Neural crest cell (in vitro differentiated cells): ENCODE measurements at places on chromosomes 6 and 20. TPM values are rescaled to one million over a fixed set of nuclear protein-coding genes. Genes with fewer than 3 reads are reported as not detected.

DNA sequence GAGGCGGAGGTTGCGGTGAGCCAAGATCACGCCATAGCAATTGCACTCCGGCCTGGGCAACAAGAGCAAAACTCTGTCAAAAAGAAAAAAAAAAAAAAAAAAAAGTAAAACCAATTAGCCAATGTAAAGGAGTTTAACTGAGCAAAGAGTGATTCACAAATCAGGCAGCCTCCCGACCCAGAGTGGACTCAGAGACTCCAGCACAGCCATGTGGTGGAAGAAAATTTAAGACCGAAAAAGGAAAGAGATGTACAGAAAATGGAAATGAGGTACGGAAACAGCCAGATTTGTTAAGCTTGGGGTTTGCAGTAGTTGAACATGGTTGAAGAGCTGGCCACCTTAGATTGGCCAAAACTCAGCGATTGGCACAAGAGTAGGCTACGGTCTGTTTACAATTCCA lies 51.4 kb downstream of the ERMARD start:
- H3K4me1 ChIP-seq: peaks cover 20% of the 10 kb centered on the region
- H3K27me3 ChIP-seq: peaks cover 39% of the 10 kb centered on the region
- H3K4me3 ChIP-seq: no peak overlapping the region
- no peak overlapping the region for H3K27ac ChIP-seq
- DNase-seq: no peak

CD83 gene
- total RNA-seq: 7.1 and 7.9 TPM in 2 replicates

TMEM151B gene
- 19.0 and 21.2 TPM in 2 replicates for total RNA-seq

CALHM6 gene
- total RNA-seq: 1.3 and 4.6 TPM in 2 replicates

GRCh38 chr20:19003366-19004336 lies 190.1 kb downstream of the SCP2D1 start:
- no peak overlapping the region for H3K4me3 ChIP-seq
- no peaks in the 10 kb centered on the region for H3K36me3 ChIP-seq
- no peak overlapping the region for H3K27ac ChIP-seq
- H3K27me3 ChIP-seq: peaks cover 17% of the 10 kb centered on the region
- no peaks in the 10 kb centered on the region for H3K4me1 ChIP-seq

DNA sequence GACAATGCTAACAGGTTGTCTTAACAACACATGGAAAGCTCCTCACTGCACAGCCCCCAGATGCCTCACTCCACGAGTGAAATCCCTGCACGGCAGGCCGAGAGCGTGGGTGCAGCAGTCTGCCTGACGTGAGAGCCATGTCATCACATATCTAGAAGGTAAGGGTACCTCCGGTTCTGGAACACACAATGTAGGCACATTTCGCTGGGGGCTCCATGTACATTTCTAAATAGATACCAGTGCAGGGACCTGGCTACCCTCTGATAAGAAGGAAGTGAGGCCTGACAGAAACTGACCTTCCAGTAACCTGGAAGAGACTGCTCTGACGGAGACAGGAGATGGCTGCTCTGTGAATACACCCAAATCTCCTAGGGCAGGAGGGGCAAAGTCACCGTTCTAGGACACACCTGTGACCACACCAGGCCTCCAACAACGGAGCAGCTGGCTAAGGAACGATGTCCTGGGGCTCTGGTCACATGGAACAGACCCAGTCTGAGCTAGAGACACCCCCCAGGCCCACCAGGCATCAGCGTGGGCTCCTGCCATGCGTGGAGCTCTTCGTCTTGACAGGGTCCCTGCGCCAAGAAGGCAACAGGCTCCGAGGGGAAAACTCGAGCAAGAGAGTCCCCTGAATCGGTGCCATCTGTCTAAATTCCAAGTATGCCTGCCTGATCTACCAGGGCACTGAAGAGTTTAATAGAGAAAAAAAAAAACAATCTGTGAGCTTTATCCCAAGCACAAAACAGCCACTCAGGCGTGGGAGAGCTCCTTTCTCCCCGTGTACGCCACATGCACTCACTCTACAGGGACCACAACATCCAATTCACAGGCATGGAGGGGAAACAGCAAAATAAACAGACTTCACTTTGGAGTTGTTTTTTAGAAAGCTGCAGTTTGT lies 27.5 kb downstream of the RNASET2 start:
- H3K27ac ChIP-seq: no peak overlapping the region
- no peaks in the 10 kb centered on the region for H3K36me3 ChIP-seq
- peaks cover 16% of the 10 kb centered on the region for H3K4me1 ChIP-seq
- H3K27me3 ChIP-seq: peaks cover 4% of the 10 kb centered on the region

DNA sequence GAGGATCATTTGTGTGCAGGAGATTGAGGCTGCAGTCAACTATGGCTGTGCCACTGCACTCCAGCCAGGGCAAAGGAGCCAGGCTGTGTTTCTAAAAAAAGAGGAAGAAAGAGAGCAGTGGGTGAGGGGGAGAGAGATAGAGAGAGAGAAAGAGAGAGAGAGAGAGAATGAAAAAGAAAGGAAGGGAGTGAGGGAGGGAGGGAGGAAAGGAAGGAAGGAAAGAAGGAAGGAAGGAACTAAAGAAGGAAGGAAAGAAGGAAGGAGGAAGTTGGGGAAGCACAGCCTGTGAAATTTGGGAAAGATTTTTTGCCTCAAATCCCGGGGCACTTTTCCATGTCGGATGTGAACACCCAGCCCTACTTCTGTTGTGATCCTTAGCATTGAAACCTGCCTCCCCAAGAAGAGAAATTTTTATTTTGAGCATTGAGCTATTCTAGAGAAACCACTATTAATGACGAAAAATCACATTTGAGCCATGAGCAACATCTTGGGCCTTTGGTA lies 57.8 kb downstream of the FOXA2 start:
- no peaks in the 10 kb centered on the region for H3K4me1 ChIP-seq
- no peak overlapping the region for H3K4me3 ChIP-seq
- H3K36me3 ChIP-seq: no peaks in the 10 kb centered on the region

GRCh38 chr20:23375827-23376226 lies 13.8 kb downstream of the GZF1 start:
- H3K4me3 ChIP-seq: no peak overlapping the region
- H3K36me3 ChIP-seq: peaks cover 32% of the 10 kb centered on the region
- H3K27me3 ChIP-seq: no peaks in the 10 kb centered on the region
- H3K27ac ChIP-seq: no peak overlapping the region
- DNase-seq: no peak
- no peaks in the 10 kb centered on the region for H3K4me1 ChIP-seq

CABLES2 gene
- 25.2 and 26.6 TPM in 2 replicates for total RNA-seq

C6orf52 gene
- 5.3 and 8.2 TPM in 2 replicates for total RNA-seq

- peaks cover 28% of the 10 kb centered on the region for H3K4me1 ChIP-seq
- no peak overlapping the region for H3K27ac ChIP-seq
- H3K27me3 ChIP-seq: peaks cover 98% of the 10 kb centered on the region
- no peak overlapping the region for H3K4me3 ChIP-seq
Measured at GRCh38 chr6:105988812-105989577, 97.1 kb upstream of the PRDM1 start.

GRCh38 chr6:3231247-3232016 lies 4.0 kb upstream of the TUBB2B start:
- H3K4me3 ChIP-seq: peak overlapping the region; percentile 97
- peaks cover 3% of the 10 kb centered on the region for H3K36me3 ChIP-seq

GRCh38 chr6:44956396-44956795 lies 371.7 kb upstream of the RUNX2 start:
- H3K4me3 ChIP-seq: no peak overlapping the region
- H3K36me3 ChIP-seq: peaks cover 7% of the 10 kb centered on the region
- no peak for DNase-seq
- H3K27ac ChIP-seq: no peak overlapping the region
- H3K4me1 ChIP-seq: peaks cover 5% of the 10 kb centered on the region

CLVS2 gene
- 1.2 and 1.3 TPM in 2 replicates for total RNA-seq

DNA sequence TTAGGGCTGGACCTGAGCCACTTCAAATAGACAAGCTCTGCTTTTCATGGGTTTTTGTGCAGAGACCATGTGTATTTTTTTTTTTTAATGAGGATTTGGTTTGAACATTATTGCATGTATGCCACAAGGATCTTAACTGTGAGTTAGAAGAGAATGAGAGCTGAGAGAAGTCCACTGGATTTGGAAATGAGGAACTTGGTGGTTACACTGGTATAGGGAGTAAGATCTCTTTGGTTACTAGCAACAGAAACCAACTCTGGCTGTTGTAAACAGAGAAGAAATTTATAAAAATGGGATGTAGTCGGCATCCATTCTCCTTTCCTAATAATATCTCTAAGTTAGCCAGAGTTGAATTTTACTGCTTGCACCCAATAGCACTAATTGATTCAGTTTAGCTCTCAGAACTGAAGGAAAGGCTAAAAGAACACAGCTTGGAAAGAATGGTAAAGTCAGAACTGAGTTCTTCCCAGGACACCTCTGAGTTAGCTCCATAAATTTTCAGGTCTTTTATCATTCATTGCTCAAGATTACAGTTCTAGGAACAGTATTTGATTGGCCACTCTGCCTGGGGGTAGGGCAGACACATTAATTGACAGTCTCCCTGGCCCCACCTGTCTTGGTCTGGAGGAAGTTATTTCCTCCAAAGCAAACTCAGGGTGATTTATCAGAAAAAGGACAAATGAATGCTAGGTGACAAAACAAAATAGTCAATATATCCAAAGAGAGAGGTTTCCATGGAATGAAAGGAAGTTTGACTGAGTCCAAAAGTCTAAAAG lies 3.9 kb upstream of the WFDC2 start:
- peaks cover 6% of the 10 kb centered on the region for H3K4me1 ChIP-seq
- H3K36me3 ChIP-seq: no peaks in the 10 kb centered on the region
- no peak overlapping the region for H3K4me3 ChIP-seq
- H3K27me3 ChIP-seq: peaks cover 21% of the 10 kb centered on the region
- no peak for DNase-seq
- H3K27ac ChIP-seq: no peak overlapping the region

DNA sequence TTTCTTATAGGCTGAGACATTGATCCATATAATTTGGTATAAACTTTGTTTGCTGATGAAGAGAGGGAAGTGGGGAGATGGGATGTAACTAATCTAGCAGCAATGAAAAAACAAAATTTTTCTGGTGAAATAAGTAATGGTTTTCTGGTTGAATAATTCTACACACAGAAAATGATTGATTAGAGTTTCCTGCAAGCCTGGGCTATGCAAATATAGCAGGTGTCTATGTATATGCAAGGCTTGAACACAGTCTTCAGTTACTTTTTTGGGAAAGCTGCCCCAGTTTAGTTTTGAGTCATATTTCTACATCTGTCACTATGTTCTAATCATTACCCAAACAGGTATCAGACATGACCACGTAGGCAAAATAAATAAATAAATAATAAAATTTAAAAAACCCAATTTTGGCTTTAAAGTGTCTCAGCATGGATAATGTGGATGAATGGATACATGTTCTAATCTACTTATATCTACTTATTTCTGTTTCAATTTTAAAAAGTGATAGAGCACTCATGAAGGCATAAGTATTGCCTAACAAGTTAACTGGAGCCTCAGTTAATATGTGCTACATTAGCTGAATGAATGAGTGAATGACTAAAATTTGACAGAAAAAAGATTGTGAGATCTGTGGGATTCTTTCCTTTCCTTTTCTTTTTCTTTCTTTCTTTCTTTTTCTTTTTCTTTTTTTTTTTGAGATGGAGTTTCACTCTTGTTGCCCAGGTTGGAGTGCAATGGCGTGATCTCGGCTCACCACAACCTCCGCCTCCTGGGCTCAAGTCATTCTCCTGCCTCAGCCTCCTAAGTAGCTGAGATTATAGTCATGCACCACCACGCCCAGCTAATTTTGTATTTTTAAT lies 37.2 kb upstream of the TFB1M start:
- H3K4me1 ChIP-seq: no peaks in the 10 kb centered on the region
- peaks cover 9% of the 10 kb centered on the region for H3K36me3 ChIP-seq
- DNase-seq: no peak
- no peak overlapping the region for H3K4me3 ChIP-seq
- no peaks in the 10 kb centered on the region for H3K27me3 ChIP-seq

ULBP2 gene
- total RNA-seq: 0.23 and 0.30 TPM in 2 replicates

- H3K4me1 ChIP-seq: peaks cover 8% of the 10 kb centered on the region
- H3K27ac ChIP-seq: peak within 1 kb of the TSS; percentile 19
- H3K36me3 ChIP-seq: peaks cover 2% of the 10 kb centered on the region
- no peak for DNase-seq
- H3K4me3 ChIP-seq: no peak within 1 kb of the TSS
Measured at GRCh38 chr6:31614684-31615578, at the start of gene AIF1. Gene AIF1, plus strand, starts transcription at chr6:31615234. Its CDS starts 96 bp downstream, at chr6:31615330.

- no peaks in the 10 kb centered on the region for H3K36me3 ChIP-seq
- peaks cover 26% of the 10 kb centered on the region for H3K27me3 ChIP-seq
- H3K4me3 ChIP-seq: no peak overlapping the region
- no peak overlapping the region for H3K27ac ChIP-seq
Measured at GRCh38 chr20:13265941-13266340, 44.9 kb downstream of the ISM1 start.

GRCh38 chr6:11705483-11705882 lies 73.1 kb downstream of the ADTRP start:
- no peak for DNase-seq
- H3K4me1 ChIP-seq: no peaks in the 10 kb centered on the region
- no peak overlapping the region for H3K27ac ChIP-seq

GRCh38 chr20:47070176-47070575 lies 175.5 kb downstream of the EYA2 start:
- H3K27ac ChIP-seq: no peak overlapping the region
- peaks cover 10% of the 10 kb centered on the region for H3K4me1 ChIP-seq
- peaks cover 16% of the 10 kb centered on the region for H3K36me3 ChIP-seq
- no peak overlapping the region for H3K4me3 ChIP-seq
- no peaks in the 10 kb centered on the region for H3K27me3 ChIP-seq

FLRT3 gene
- 35.2 and 36.3 TPM in 2 replicates for total RNA-seq

DNA sequence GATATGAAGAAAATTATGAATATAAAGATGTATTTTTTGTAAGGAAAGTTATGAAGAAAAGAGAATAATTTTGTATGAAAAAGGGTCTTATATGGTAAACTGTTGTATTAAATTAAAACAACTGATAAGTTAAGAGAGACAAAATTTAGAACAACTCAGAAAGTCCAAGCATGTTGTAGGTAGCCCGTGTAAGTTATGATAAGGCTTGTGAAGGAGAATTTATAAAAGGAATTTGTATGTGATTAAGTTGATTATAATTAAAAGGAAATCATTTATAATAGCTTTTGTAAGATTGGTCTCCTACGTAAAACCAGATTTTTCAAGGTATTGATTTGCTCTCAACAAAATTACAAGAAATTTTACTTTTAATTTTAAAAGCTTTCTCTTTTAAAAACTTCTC lies 1579.3 kb downstream of the HACE1 start:
- H3K27me3 ChIP-seq: no peaks in the 10 kb centered on the region
- no peak overlapping the region for H3K27ac ChIP-seq
- no peaks in the 10 kb centered on the region for H3K4me1 ChIP-seq
- peaks cover 3% of the 10 kb centered on the region for H3K36me3 ChIP-seq
- DNase-seq: no peak

FUT9 gene
- 2.0 and 2.2 TPM in 2 replicates for total RNA-seq

DNA sequence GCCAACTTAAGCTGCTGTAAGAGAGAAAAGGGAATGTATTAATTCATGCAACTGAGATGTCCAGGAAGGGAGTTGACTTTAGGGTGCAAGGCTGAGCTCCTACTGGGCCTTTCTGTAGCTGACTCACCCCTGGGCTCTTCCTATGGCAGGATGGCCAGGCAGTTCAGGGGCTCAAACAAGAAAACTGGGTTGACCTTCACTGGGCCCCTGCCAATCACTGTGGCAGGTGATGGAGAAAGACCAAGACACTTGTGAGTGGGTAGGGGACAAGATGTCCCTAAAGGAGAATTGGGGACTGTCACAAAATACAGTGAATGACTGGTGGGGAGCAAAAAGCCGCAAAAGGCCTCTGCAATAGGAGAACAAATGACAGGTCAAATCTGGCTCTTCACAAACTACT lies 21.5 kb upstream of the RALGAPA2 start:
- no peaks in the 10 kb centered on the region for H3K36me3 ChIP-seq
- H3K4me3 ChIP-seq: no peak overlapping the region
- H3K27ac ChIP-seq: no peak overlapping the region
- H3K4me1 ChIP-seq: peaks cover 5% of the 10 kb centered on the region
- peaks cover 6% of the 10 kb centered on the region for H3K27me3 ChIP-seq

PTCRA gene
- not detected in 2 replicates for total RNA-seq
